ENCODE measurements at places on chromosomes 6 and 20. TPM values are rescaled to one million over a fixed set of nuclear protein-coding genes. Genes with fewer than 3 reads are reported as not detected.

CFAP61 gene
- not detected for polyA plus RNA-seq

GRCh38 chr6:82074556-82074955 is 173.0 kb downstream of the IBTK start:
- DNase-seq, result no peak

- DNase-seq, result no peak
Measured at GRCh38 chr6:134519465-134519864, 201.6 kb upstream of the SGK1 start.

- no peak for DNase-seq
Measured at GRCh38 chr6:130525408-130525807, 159.6 kb downstream of the TMEM200A start.

DNA sequence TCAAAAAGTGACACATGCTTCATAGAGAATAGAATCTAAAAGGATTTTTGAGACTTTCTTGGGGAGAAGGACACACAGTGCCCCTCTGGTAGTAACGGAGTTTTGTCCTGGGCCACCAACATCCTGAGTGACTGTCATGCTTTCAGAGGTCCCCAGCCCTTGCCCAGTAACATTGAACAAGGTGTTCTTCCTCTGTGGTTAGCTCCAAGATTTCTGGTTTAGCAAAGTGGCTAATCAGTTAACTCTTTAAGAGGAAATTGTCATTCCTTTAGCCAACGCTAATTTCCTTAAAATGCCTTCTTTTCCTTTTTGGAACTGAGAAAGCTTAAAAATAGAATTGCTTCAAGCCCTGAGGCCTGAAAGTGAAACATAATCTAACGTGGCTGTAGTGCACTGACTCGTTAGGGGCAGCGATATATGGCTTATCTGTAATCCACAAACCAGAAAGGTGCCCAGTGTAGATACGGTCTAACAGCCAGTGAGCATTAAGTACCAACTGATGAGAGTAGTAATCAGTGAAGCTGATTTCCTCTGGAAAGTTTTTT is 7.8 kb downstream of the E2F3 start:
- DNase-seq, result peak; percentile 27

TFAP2A gene
- polyA plus RNA-seq, result not detected

DNA sequence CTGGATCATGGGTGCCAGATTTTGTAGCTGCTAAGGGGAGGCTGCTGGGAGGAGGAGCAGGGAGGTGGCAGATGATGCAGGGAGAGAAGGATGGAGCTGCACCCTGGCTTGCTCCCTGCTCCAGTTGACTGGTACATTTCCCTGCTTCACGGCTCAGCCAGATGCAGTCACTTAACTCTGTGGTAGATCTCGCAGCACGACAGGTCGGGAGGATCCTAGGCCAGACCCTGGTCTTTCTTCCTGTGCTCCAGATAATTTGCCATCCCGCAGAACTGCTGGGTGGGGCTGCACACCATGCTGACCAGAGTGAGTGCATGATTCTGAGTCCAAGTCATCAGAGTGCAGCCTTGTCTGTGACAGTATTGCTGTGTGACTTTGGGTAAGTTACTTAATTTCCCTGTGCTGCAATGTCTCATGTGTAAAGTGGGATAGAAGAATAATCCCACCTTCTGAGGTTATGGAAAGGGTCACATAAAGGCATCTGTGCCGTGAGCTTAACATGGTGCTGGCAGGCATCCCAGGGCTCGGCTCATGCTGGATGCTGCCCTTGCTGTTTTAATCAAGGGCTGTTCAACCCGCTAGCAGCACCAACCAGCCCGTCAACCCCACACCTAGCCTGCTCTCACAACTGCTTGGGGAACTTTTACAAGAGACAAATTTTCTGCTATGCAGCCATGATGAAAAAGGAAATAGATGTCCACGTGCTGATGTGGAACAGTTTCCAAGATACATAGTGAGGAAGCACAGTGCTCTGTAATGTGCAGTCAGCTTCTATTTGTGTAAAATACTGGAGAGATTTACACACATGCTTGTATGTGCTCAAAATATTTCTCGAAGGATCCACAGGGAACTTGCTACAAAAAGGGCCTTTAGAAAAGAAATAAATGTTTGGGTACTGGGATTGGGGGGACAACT is 257.9 kb downstream of the CDH26 start:
- no peak for DNase-seq

GRCh38 chr20:48467622-48468021 is 360.2 kb downstream of the PREX1 start:
- DNase-seq, result peak; percentile 5

MROH8 gene
- polyA plus RNA-seq, result 3.1 TPM

ADGRF4 gene
- polyA plus RNA-seq, result not detected

- no peak for DNase-seq
Measured at GRCh38 chr20:30593572-30593971, 663.9 kb upstream of the DEFB115 start.

HDGFL1 gene
- not detected for polyA plus RNA-seq

HLA-DQB1 gene
- 181 TPM for polyA plus RNA-seq

OR2H2 gene
- polyA plus RNA-seq, result not detected

GMPR gene
- 4.8 TPM for polyA plus RNA-seq

- DNase-seq, result no peak
Measured at GRCh38 chr20:62732842-62733525, 24.3 kb downstream of the NTSR1 start.

VPS16 gene
- 29.9 TPM for polyA plus RNA-seq

- DNase-seq, result peak; percentile 65
Measured at GRCh38 chr20:46558511-46558959, 8.1 kb upstream of the OCSTAMP start.

GRCh38 chr6:135106611-135107010 is 52.0 kb upstream of the HBS1L start:
- no peak for DNase-seq

GRCh38 chr20:50226093-50226974 is 35.7 kb downstream of the CEBPB start:
- DNase-seq, result no peak

All from small intestine (tissue), 16 donors.